Common myeloid progenitor, CD34-positive (primary cell): ENCODE measurements at places on chromosomes 4 and X.
A peak's percentile ranks its signal among the peaks of the same experiment; 100 is the strongest.

- DNase-seq: no peak
These were observed 65.8 kb upstream of the PRPS1 start for GRCh38 chrX:107562482-107562881.

- no peak for DNase-seq
These were observed 541.3 kb downstream of the GBA3 start for GRCh38 chr4:23234018-23234417.

- DNase-seq: no peak
These were observed 221.4 kb downstream of the TACR3 start for GRCh38 chr4:103498161-103499070.

- peak; percentile 14 for DNase-seq
These were observed 34.3 kb upstream of the ANTXR2 start for GRCh38 chr4:80107374-80107773.

GRCh38 chrX:121128925-121129877 lies 81.8 kb downstream of the GLUD2 start:
- no peak for DNase-seq

DNA sequence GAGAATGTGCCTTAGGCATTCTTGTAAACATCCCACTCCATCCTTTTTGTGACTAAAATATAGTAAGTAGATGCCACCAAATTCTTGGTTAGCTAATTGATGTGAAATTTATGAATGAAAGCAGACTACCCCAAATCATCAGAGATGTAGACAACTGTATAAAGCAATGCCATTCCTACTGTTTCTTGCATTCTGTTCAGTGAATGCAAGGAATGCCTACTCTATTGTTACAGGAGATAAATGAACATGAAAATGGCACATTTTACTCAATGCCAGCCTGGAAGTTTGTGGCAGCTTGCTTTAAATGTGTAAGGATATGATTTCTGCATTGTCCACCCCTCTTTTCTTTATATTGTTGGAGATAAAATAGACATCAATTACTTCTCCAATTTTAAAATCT lies 317.9 kb downstream of the LDB2 start:
- no peak for DNase-seq

GRCh38 chrX:72540318-72540717 lies 32.3 kb downstream of the HDAC8 start:
- peak; percentile 41 for DNase-seq

DNA sequence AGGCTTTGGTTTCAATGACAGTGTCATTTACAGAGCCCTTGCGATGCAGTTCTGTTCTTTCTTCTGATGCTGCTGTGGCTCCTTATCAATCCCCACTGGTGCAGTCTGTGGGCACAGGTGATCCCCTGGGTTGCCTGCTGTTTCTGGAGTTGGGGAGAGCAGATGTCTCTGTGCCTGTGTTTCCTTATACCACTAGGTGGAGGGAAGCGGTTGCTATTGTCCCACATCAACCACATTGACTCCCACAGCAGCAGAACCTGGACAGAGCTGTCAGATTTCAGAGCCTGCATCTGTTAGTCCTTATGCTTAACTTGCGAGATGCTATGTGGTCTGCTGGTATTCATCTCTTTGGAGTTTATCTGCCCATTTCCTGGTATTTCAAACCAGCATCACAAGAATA lies 57.7 kb downstream of the NEIL3 start:
- DNase-seq: no peak

DNA sequence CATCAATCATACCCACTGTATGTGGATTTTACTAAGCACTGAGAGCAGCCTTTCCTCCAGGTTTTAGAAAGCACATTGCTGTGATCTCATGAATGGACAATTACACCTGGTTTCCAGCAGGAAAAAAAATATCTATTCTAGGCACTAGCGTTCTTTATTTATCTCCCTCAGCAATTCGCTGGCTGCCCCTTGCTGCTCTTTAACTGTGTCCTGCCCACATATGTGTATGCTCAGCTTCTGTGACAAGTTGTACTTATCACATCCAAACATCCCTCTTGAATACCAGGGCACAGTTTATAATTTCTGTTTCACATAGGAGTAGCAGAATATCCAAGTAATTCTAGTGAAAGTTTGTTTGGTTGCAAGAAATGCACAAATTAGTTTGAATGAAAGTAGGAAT lies 146.8 kb downstream of the USP46 start:
- DNase-seq: no peak

GRCh38 chr4:74628852-74629620 lies 165.3 kb downstream of the BTC start:
- DNase-seq: peak; percentile 85

DNA sequence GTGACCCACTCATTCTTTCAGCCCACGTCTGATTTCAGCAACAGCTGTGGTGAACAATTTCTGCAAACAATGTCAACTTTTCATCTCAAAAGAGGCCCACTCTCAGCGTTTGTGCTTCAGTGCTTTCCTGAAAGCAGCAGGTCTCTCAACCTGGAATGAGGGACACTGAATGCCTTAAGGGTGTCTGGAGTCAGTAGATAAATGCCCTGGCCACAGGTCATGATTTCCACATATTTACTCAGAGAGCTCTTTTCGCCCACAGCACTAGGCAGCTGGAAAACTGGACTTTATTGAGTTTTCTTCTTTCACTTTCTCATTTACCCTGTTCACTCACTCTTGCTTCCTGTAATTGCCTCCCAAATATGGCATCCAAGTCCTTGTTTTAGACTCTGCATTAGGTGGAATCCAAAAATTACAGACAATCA lies 52.8 kb downstream of the NPFFR2 start:
- DNase-seq: no peak

DNA sequence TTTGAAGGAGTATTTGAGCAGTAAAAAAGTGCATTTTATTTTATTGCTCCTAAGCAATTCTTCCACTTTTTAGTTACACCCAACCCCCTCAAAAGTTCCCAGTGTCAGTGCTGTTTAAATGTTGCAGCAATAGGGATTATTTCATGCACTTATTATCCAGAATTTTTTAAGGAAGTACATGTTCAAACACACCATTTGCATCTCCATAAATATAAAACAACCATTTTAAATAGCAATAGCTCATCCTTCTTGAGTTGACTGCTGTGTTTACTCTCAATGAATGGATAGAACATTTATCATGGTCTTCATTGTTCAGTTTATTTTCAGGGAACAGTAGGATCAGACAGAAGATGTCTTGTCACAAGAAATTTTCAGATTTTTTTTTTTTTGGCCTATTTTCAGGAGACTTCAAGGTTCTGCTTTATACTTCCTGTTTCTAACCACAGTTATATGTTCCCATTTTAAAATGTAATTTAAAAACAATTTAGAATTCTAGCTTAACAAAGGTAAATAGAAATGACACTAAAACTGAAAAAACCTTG lies 171.9 kb downstream of the TMA16 start:
- peak; percentile 31 for DNase-seq

GRCh38 chrX:24133312-24133711 lies 16.2 kb upstream of the ZFX start:
- DNase-seq: no peak

DNA sequence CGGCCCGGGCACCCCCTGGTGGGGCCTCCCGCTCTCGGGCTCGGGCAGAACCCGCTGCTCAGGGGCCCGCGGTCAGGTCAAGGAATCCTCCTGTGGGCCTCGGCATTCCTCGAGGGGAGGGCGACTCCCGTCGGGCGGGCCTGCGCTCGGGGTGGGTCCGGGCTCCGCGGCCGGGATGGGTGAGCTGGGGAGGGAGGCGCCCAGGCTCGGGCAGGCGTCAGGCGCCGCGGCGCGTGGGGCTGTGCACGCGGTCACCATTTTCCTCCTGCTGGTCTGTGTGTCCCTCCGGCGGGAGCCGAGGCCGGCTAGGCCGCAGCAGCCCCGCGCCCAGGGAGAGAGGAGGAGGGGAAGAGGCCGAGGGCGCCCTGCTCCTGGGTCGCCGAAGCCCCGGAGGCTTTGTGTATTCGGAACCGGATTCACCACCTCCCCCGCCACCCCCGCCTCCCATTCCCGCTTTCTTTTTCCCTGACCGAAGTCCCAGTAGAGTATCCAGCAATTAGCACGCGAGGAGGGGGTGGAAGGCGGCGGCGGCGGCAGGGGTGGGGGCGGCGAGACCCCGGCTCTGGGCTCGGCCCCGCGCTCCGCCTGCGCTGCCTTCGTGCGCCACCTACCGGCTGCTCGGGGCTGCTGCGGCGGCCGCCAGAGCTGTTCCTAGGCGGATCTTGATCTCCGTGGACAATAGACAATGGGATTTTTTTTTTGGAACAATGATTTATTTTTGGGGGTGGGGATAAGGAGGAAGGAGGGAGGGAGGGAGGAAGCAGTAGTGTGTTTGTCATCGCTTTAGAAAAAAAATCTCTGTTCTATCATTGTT lies 99.0 kb upstream of the MAML3 start:
- DNase-seq: peak; percentile 77

DNA sequence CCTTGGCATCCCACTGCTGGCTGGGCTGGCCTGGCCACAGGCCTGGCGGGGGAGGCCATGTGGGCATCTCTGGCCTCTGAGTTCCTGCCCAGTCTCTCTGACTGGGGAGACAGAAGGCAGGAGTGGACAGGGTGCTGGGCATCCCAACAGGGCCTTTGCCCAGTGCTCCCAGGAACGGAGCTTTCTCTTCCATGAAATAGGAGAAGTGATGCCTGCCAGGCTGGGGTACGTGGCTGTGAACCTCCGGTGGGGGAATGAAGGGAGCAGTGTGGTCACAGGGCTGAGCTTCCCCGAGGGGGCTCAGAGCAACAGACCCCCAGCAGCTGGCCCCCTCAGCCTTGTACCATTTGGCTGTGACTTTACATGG lies 40.4 kb upstream of the HMX1 start:
- no peak for DNase-seq

DNA sequence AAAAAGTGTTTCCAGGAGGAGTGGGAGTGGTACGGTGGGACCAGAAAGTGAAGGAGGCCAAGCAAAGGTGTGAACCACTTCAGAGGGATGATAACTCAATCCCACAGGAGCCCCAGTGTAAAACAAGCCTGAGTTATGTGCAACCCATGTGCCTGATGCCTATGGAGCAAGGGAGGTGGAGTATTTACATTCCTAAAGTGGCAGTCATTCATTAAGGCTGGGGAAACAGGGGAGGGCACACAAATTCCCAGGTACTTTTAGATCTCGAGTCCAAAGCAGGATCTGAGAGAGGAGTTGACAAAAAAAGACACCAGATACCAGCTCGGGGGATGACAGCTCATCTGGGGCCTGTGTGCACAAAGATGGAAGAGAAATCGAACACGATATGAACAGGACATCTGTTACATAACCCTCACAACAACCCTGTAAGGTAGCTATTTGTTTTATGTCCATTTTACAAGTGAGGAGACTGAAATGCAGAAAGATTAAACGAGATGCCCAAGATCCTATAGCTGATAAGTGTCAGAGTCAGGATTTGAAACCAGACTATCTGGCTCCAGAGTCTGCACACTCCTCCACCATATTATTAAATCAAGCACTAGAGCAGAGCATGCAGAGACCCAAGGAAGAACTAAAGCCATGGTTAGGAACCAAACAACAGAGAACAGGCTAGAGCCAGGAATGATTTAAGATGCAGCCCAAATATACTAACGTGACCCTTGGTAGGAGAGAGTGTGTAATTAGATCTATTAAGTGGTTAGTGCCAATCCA lies 91.9 kb upstream of the MAPK10 start:
- DNase-seq: no peak

GRCh38 chrX:54640103-54640690 lies 110.2 kb downstream of the GNL3L start:
- DNase-seq: no peak

GRCh38 chr4:181507938-181508337 lies 735.3 kb upstream of the TENM3 start:
- no peak for DNase-seq

DNA sequence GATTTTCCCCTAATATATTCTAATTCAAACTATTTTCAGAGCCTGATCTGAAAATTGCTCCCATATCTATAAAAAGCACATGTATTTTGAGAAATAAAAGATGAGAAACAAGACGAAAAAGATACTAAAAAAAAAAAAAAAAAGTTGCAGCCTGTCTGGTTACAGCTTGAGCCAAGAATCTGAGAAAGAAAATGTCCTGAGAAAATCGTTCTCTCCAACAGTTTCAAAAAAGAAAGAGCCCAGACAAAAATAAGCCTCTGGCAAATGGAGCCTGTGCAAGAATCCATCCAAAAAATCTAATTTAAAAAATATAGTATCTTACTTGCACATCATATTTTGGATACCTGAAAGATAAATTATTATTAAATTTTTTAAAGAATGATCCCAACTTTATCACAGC lies 163.0 kb upstream of the TBL1X start:
- DNase-seq: no peak

GRCh38 chrX:104343428-104344129 lies 88.8 kb upstream of the ESX1 start:
- DNase-seq: peak; percentile 78

DNA sequence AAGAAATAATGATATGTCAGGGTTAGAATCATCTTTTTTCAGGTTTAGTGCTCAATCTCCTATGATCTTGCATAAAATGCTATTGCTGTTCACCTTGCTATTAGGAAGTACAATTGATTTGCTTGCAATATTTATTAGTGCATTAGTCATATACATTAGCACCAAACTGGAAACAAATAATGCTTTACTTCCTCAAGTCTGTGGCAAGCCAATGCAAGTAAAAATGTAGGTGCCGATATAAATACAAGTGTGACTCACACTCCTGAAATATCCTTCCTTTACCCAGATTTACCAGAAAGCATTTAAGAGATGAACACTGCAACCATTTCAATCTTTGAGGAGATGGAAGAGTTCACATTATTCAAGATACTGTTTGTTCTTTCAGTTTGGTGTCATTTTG lies 1487.7 kb upstream of the ADGRL3 start:
- DNase-seq: no peak

- no peak for DNase-seq
These were observed 24.4 kb upstream of the LHFPL1 start for GRCh38 chrX:112704187-112704586.

- DNase-seq: no peak
These were observed 12.3 kb upstream of the TIGD2 start for GRCh38 chr4:89099034-89099433.

- DNase-seq: no peak
These were observed 61.1 kb downstream of the ATXN3L start for GRCh38 chrX:13258725-13259124.

- DNase-seq: no peak
These were observed 60.2 kb downstream of the SLC9A7 start for GRCh38 chrX:46698691-46699090.

DNA sequence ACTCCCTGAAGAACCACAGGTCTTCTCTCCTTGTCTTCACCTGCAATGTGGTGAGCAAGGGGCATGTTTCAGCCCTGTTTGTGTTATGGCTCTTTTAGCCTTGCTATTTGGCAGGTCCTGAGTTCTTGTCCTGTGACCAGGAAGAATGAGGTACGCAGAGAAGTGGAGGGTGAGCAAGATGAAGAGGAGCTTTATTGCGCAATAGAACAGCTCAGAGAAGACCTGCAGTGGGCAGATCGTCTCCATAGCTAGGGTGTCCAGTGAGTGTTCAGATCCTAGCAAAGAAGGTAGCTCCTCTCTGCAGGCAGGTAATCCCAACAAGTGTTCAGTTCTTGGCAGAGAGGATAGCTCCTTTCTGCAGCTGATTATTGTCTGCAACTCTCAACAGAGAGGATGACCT lies 672.9 kb downstream of the SH3BGRL start:
- DNase-seq: no peak
